ENCODE measurements at places on chromosomes 4 and X. TPM values are rescaled to one million over a fixed set of nuclear protein-coding genes. Genes with fewer than 3 reads are reported as not detected.
A peak's percentile ranks its signal among the peaks of the same experiment; 100 is the strongest.

PSAPL1 gene
- total RNA-seq: 1.2 TPM

NMU gene
- total RNA-seq: 19.4 TPM

FGFRL1 gene
- 30.9 TPM for total RNA-seq

GRCh38 chr4:38730830-38731646, 51.8 kb downstream of the TLR10 start:
- peak; percentile 85 for DNase-seq
- no peak overlapping the region for H3K4me3 ChIP-seq
- no peak overlapping the region for H3K27ac ChIP-seq
- H3K27me3 ChIP-seq: no peaks in the 10 kb centered on the region

DNA sequence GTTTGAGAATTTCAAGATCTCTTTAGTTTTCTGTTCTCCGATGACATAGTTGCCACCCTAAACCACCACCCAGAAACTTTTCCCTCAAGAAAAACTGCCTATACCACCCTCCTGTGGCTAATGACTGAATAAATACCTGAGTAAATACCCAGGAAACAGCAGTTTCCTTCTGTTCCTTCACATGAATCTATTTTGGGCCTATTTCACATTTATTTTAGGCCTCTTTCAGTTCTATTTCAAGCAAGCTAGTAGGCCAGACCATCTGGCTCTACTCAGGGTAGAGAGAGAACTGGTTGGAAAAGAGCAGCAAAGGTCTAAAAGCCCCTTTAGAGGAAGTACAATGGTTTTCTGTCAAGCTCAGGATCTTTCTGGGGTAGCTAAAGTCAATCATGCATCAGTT, 23.4 kb downstream of the ARHGEF9 start:
- H3K4me3 ChIP-seq: no peak overlapping the region
- H3K4me1 ChIP-seq: no peaks in the 10 kb centered on the region
- no peak overlapping the region for H3K27ac ChIP-seq

- no peaks in the 10 kb centered on the region for H3K27me3 ChIP-seq
- H3K27ac ChIP-seq: no peak overlapping the region
- H3K4me3 ChIP-seq: no peak overlapping the region
- no peaks in the 10 kb centered on the region for H3K36me3 ChIP-seq
- H3K4me1 ChIP-seq: no peaks in the 10 kb centered on the region
Observed at GRCh38 chrX:119189595-119189994, 46.5 kb upstream of the PGRMC1 start.

DNA sequence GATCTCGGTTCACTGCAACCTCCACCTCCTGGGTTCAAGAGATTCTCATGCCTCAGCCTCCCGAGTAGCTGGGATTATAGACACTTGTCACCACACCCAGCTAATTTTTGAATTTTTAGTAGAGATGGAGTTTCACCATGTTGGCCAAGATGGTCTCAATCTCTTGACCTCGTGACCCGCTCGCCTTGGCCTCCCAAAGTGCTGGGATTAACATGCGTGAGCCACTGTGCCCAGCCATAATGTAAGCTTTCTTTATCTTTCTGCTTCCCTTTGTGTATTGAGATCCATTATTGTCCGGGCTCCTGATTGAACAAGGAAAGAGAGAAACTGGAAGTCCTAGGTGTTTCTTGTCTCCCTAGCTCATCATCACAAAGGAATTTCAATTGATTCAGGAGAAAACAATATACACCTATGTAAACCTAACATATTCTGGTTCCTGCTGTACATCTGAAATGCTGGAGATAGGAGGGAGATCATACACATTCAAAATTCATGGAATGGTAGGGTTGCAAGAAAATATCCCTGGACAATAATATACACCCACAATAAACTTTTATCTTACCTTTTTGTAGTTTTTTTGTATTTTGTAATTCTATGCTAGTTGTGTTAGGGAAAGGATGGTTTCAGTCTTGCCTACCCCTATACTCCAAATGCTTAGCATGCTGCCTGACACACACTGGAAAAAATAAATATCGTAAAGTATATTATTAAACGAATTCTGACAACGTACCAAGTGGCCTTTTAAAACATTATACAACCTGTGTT, 194.4 kb upstream of the HS3ST1 start:
- no peak overlapping the region for H3K4me3 ChIP-seq
- H3K4me1 ChIP-seq: no peaks in the 10 kb centered on the region
- no peaks in the 10 kb centered on the region for H3K36me3 ChIP-seq

GRCh38 chr4:79334783-79335182, 8.9 kb upstream of the NAA11 start:
- no peak for DNase-seq
- H3K4me3 ChIP-seq: no peak overlapping the region
- no peak overlapping the region for H3K27ac ChIP-seq
- H3K4me1 ChIP-seq: peaks cover 14% of the 10 kb centered on the region
- no peaks in the 10 kb centered on the region for H3K27me3 ChIP-seq
- no peaks in the 10 kb centered on the region for H3K36me3 ChIP-seq

DNA sequence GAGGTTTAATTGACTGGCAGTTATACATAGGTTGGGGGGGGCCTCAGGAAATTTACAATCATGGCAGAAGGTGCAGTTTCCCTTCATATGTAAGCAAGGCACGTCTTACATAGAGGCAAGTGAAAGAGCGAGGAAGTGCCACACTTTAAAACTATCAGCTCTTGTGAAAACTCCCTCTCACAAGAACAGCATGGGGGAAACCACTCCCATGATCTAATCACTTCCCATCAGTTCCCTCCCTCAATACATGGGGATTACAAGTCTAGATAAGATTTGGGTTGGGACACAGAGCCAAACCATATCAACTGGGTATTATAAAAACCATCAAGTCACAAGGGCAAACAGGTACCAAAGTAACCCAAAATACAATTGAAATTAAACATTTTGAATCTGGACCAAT, 182.0 kb upstream of the FAT4 start:
- H3K36me3 ChIP-seq: no peaks in the 10 kb centered on the region
- H3K4me3 ChIP-seq: no peak overlapping the region
- no peak for DNase-seq
- H3K27me3 ChIP-seq: no peaks in the 10 kb centered on the region
- peaks cover 8% of the 10 kb centered on the region for H3K4me1 ChIP-seq

DNA sequence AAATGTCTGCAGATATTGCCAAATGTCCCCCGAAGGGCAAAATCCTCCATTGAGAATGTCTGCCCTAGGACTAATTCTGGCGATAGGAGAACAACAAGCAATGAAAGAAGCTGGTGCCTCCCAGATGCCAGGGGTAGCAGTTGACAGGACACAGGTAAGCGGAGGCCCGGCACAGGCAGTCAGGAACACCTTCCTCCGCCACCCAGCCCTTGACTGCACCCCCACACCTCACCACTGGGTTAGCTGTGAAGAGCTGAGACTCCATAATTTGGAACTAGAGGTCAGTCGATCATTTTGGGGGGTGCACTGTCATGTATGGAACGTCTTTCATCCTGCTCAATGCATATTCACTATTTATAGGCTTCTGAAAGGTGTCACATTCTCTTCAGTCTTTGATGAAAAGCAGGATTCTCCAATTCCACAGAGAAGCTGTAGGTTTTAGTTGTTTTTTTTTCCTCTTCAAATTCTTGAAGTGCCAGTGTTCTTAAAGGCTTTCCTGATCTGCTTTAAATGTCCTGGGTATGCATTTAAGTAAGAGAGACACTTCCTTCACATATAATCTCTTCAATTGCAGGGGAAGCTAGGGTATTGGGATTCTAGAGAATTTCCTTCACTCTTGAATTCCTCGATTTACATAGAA, 111.6 kb upstream of the ZFP42 start:
- H3K27ac ChIP-seq: no peak overlapping the region
- DNase-seq: no peak
- peaks cover 5% of the 10 kb centered on the region for H3K4me1 ChIP-seq
- no peaks in the 10 kb centered on the region for H3K36me3 ChIP-seq
- no peak overlapping the region for H3K4me3 ChIP-seq

- peak overlapping the region; percentile 61 for H3K27ac ChIP-seq
- no peak for DNase-seq
- H3K4me3 ChIP-seq: no peak overlapping the region
- no peaks in the 10 kb centered on the region for H3K36me3 ChIP-seq
Observed at GRCh38 chr4:136319789-136320464, 1212.4 kb downstream of the PCDH18 start.

Data from type B pancreatic cell (in vitro differentiated cells).